ENCODE measurements at places on chromosomes 1 and 21.
A peak's percentile ranks its signal among the peaks of the same experiment; 100 is the strongest.

GRCh38 chr1:231571904-231572303 is 43.4 kb downstream of the TSNAX start:
- DNase-seq, result no peak

DNA sequence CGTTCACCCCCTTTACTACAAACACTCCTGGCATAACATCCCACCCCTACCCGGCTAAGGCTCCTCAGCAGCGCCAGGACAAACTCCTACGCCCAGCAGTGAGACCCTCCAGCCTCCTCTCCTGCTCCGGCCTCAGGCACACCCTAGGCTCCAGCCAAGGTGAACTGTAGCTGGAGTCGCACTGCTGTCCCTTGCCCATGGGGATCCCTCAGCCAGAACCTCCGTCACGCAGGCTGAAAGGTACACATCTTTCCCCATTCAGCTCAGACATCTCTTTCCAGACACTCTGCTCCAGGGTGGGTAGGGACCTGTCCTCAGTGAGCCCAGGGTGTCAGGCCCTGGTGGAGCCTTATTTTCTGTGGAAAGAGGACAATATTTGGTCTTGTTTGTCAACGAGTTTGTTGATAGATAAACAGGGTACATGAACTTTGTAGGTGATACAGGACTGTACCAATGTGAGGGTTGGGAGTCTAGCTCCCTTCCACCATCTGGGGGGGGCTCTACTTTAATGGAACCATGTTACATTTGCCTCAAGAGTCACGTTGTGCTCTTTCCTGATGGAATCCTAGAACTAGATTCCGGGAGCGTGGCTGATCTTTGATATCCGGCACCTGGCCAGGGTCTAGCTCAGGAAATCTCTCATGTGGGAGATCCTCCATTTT is 56.5 kb upstream of the SSBP3 start:
- no peak for DNase-seq

GRCh38 chr21:37460196-37460595 is 93.6 kb downstream of the DYRK1A start:
- no peak for DNase-seq

- DNase-seq, result no peak
Observed at GRCh38 chr1:207873055-207873890, 37.7 kb downstream of the CD34 start.

GRCh38 chr1:214473387-214473786 is 78.0 kb downstream of the PTPN14 start:
- DNase-seq, result peak; percentile 86

DNA sequence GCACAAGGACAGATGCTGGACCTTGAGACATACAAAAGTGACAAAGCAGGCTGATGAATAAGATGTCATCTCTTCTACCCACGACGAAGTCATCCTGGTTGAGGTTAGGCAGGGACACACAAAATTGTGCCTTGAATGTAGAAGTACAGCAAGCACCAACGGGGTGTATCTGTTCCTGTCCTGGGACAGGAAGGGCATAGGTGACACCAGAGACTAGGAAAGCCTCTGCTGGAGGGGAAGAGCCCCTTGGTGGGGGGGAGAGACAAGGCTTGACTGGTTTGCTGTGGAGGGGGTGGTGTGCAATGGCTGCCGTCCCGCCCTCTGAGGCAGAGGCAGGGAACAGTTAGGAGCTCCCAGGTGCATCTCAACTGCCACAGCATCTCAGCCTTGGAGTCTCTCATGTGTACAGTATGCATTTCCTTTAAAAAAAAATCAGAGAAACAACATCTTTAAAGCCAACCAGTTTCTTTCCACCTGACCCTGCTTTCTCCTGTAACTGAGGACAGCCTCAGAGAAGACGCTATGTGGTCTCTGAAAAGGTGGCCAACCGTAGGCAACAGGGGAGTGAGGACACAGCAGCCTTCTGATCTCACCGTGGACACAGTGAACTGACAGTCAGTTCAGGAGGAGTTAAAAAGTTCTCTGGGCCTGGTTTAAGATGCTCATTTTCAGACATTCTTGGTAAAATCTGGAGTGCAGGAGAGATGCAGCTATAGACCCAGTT is 17.7 kb upstream of the GFI1 start:
- DNase-seq, result no peak

- DNase-seq, result no peak
Observed at GRCh38 chr1:151067185-151067584, 3.4 kb upstream of the GABPB2 start.

DNA sequence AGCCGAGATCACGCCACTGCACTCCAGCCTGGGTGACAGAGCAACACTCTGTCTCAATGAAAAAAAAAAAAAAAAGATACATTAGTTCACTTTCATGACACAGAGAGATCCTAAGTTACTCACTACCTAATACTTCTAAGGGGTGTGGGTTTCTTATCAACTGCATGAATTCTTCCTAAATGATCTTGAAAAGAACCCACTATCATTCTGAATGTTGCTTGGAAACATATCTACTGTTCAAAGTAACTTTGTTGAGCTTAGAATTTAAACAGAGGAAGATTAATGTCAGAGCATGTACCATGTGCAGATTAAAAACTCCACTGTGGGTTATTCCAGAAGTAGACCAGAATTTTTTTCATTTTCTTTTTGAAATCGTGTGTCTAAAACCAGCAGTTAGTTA is 241.5 kb downstream of the LTN1 start:
- no peak for DNase-seq

- DNase-seq, result no peak
Observed at GRCh38 chr1:87284456-87285240, 44.0 kb upstream of the LMO4 start.

DNA sequence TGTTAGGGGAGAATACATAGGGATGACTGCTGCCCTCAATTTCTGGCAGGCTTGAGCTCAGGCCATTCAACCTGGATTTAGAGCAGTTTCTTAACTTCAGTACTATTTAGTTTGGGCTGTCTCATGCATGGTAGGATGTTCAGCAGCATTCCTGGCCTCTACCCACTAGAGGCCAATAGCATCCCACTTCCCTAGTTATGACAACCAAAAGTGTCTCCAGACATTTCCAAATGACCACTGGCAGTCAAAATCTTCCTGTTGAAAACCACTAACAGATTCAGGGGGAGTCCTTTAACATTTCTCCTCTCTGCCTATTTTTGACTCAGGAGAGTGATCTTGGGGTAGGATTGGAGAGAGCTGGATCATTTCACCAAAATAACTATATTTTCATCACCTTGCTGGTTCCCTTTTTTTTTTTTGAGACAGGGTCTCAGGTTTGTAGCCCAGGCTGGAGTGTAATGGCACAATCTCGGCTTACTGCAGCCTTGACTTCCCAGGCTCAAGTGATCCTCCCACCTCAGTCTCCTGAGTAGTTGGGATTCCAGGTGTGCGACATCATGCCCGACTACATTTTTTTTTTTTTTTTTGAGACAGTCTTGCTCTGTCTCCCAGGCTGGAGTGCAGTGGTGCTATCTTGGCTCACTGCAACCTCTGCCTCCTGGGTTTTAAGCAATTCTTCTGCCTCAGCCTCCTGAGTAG is 8.7 kb downstream of the GNAT2 start:
- peak; percentile 64 for DNase-seq

Measured in GM23248 (cell line).